Upper lobe of left lung (tissue), 6 donors: ENCODE measurements at places on chromosomes 7 and 10. TPM values are rescaled to one million over a fixed set of nuclear protein-coding genes. Genes with fewer than 3 reads are reported as not detected.

RNF32 gene
- total RNA-seq, result 2.6 TPM

LRRC61 gene
- 15.4 TPM for total RNA-seq

PNLIPRP3 gene
- total RNA-seq, result 0.20 TPM

PPP1R17 gene
- total RNA-seq, result not detected

VSTM4 gene
- total RNA-seq, result 13.9 TPM

EMX2 gene
- not detected for total RNA-seq

SLC13A1 gene
- total RNA-seq, result not detected

HOGA1 gene
- 0.39 TPM for total RNA-seq

CREM gene
- 5.4 TPM for total RNA-seq

BICC1 gene
- 8.9 TPM for total RNA-seq

FGFR2 gene
- 60.2 TPM for total RNA-seq

ADAM8 gene
- 24.0 TPM for total RNA-seq

SPAG6 gene
- total RNA-seq, result 25.1 TPM

AOAH gene
- total RNA-seq, result 36.8 TPM

ADARB2 gene
- 0.69 TPM for total RNA-seq
